Heart right ventricle (tissue), 16 donors: ENCODE measurements at places on chromosomes 6 and 20.

GRCh38 chr20:18466574-18466893 is 296 bp downstream of the DZANK1 start:
- no peak for DNase-seq

GRCh38 chr6:136846046-136846445 is 23.7 kb downstream of the PEX7 start:
- DNase-seq: peak; percentile 18

- DNase-seq: no peak
Observed at GRCh38 chr6:36852481-36853147, 13.4 kb upstream of the CPNE5 start.

GRCh38 chr6:31216208-31216898 is 45.9 kb upstream of the POU5F1 start:
- DNase-seq: no peak

DNA sequence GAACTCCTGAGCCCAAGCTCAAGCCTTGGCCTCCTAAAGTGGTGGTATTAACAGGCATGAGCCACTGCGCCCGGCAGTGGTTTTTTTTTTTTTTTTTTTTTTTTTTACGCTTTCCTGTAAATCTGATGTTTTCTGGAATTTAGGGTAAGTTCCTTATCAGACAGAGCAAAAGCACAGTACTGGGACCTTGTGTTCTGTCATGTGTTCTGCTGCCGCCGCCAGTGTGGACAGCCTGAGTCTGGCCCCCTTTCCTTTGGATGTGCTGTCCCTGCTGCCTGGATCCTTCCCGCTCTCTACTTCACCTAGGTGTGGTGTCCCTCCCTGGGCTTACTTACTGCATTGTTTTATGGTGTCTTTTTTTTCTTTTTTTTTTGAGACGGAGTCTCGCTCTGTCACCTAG is 11.7 kb downstream of the DNMT3B start:
- no peak for DNase-seq

DNA sequence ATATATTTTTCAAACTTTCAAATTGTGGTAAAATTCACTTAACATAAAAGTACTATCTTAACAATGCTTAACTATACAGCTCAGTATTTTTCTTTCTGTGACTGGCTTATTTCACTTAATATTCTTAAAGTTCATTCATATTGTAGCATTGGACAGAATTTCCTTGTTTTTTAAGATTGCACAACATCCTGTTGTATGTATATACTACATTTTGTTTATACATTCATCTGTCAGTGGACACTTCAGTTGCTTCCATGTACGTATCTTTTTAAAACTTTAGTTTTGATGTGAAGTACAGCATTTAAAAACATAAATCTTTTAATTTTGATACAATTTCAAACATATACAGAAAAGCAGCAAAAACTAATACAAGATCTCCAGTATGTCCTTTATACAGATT is 220.7 kb downstream of the ZFAND3 start:
- no peak for DNase-seq

- DNase-seq: no peak
Observed at GRCh38 chr6:25446830-25447569, 167.8 kb downstream of the CARMIL1 start.

DNA sequence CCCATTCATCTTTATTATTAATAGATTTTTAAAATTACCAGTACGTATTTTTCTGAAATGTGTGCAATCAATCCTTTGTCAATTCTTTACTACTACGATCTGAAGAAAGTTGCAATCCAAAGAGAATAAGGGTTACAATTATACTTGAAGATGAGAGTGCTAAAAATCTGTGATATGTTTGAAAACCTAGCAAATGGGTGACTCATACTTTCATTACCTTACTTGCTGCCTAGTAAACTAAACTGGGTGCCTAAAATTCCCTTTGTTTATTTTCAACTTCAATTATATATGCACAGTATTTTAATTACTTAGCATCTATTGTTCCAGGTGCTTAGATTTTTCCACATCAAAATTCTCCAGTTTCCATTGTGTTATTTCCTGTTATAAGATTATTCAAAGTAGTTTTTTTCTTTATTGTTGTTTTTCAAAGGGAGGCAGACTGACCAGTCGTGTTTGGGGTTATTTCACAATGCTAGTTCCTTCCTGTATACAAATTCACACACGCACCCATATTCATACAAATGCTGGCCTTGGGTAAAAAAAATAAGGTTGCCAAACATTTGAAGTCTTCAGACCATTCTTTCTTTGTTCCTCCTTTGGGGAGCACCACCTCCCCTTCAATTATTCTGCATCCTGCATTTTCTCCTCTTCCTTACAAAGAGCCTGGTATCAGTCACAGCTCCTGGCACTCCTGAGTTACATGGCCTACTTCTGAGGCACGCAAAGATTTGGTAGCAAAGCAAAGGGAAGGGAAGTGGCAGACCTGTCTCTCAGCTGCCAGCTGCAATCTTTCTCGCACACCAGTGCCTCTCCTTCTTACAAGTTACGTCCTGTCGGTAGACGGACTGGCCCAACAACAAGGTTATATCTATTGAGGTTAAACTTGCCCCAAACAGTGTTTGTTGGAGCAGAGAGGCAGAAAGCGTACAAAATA is 16.2 kb upstream of the FAM135A start:
- DNase-seq: no peak

DNA sequence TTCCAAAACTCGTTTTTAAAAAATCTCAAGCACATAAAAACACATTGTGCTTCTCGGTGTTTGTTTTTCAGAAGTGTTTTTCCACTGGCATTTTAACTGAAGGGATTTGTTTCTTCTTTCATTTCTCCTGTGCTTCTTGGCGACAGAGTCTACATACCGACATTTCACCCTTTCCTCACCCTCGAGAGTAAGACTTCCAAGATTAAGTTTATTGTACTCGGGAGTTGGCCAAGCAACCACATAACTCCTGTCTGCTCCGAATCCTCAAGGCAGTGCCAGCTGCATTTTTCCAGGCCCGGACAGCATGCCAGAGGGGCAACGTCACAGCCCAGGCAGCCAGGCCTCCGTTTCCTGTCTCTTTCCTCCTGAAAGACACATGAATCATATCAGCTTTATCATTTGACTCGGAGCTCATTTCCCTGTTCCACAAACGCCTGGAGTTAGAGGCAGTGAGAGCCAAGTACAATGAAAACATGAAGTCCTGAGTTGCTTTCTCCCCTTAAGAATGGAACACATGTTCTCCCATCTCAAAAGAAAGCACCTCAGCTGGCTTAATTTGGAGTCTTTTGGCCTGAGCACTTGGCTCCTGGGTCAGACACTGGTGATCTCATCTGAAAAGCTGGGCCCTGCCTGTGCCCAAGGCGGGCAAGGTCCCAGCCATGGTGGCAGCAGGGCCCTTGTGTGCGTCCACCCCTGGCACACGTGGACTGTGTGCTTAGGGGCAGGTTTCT is 23.2 kb upstream of the FAM50B start:
- DNase-seq: peak; percentile 87
